ENCODE measurements at places on chromosomes 13 and 19.

- no peak for DNase-seq
Observed at GRCh38 chr13:97654236-97654635, 220.3 kb downstream of the RAP2A start.

- DNase-seq: no peak
Observed at GRCh38 chr13:36706755-36707154, 32.9 kb downstream of the SERTM1 start.

DNA sequence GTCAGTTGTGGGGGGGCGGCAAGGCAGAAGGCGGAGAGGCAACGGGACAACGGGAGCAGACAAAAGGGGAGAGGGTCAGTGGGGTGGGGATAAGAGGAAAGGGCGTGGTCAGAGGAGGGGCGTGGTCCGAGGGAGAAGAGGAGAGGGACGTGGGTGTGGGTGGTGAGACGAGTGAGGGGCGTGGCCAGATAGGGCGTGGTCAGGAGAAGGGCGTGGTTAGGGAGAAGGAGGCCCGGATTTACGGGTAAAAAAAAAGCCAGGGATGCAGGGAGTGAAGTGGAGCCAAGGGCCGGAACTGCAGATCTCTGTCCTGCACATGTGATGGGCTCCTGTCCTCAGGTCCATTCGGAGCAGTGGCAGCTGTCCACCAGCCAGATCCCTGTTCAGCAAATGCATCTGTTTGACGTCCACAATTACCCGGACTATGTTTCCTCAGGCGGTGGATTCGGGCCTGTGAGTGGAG is 21.5 kb downstream of the CPT1C start:
- DNase-seq: peak; percentile 53

GRCh38 chr13:60356970-60357369 is 40.0 kb upstream of the TDRD3 start:
- no peak for DNase-seq

GRCh38 chr19:2561895-2562294 is 86.0 kb downstream of the GADD45B start:
- DNase-seq: no peak

DNA sequence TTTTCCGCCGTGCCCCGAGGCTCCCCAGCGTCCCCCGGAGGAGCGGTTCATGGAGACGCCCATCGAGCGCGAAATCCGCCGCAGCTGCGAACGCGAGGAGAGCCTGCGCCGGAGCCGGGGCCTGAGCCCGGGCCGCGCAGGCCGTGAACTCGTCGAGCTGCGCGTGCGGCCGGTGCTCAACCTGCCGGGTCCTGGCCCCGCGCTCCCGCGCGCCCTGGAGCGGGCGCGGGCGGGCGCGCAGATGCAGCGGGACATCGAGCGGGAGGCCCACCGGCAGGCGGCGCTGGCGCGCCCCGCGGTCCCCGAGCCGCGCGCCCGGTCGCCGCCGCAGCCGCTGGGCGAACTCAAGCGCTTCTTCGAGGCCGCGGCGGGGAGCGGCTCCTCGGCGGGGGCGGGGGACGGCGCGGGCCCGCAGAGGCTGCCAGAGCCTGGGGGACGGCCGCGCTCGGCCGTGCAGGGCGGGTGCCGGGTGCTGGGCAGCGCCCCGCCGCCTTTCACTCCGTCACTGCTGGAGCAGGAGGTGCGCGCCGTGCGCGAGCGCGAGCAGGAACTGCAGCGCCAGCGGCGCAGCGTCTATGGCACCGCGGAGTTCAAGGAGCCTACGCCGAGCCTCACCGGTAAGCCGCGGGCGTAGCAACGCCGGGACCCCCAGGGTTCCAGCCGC is 807 bp downstream of the MISP3 start:
- DNase-seq: peak; percentile 83

DNA sequence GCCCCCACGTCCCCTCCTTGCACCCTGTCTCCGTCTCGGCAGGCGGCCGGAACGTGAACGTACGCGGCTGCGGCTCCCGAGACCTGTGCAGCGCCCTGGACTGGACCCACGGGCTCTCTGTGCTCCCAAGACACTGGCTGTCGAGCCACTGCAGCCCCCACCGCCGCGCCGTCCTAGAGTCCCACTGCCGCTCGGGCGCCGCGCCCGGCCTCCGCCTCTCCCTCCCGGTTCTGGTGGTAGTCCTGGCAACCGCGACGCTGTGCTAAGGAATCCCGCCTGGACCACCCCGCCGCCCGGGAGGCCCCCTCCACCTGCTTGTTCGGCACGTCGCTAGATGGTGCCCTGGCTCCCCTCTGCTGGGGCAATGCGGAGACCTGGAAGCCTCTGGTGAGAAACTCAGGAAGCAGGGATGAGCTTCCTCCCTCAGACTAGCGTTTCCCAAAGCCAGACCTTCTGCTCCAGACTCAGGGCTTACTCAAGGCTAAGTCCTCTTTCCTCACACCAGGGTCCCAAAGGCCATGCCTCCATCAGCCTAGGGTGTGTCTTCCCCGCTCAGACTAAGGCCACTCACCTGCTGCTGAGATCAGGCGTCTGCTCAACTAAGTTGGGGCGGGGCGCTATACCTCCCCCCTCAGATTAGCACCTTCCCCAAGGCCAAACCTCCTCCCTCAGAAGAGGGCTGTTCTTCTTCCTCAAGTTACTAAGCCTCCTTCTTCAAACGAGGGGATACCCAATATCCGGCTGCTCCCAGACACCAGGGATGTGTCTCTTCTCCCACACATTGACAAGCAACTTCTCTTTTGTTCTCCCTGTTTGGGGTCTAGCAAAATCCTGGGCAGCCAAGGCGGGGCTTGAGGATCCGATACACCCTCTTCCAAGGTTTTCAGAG is 16.1 kb upstream of the IRGC start:
- DNase-seq: no peak

DNA sequence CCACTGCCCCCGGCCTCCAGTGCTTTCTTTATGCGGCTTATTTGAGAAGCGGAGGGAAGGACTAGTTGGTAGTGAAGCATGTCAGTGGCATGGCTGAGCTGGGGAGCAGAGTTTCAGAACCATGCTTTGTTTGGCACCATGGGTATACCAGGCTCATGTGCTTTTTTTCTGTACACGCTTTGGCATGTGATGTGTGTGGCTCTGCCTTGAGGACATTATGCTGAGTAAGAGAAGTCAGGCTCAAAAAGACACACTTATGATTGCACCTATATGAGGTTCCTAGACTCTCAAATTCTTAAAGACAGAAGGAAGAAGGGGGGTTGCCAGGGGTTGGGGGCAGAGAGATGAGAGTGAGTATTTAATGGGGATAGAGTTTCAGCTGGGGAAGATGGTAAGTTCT is 21.3 kb downstream of the GATAD2A start:
- DNase-seq: no peak

- no peak for DNase-seq
Observed at GRCh38 chr13:38366954-38367645, 17.4 kb downstream of the UFM1 start.

DNA sequence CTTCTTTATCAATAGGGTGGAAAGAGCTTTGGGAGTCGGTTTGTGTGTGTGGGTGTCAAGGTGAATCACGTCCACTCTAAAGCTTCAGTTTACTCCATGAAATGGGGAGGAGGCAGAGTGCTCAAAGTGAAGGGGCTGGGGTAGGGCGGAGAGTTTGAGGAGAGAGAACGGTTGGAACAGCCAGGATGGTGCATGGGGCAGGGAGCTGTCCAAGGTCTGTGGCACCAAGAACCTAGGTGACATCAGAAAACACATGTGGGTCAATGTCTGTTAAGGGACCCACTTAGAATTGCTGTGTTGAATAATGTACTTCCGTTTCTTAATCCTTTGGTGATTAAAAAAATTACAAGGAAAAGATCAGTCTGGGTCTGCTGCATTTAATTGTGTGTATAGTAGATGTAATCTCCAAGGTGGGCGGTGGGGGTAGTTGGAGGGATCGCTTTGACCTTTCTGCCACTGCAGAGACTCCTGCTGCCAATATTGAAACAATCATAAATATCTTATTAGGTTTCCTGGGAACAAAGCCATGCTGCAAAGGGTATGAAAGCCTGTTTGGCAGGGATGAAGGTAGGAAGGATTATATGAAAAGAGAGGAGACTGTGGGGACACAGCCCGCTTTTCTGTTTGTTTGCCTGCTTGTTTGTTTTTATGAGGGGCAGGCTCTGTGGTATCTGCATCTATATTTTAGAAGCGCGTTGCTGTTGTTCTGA is 122.3 kb downstream of the ATP8A2 start:
- DNase-seq: no peak

- DNase-seq: no peak
Observed at GRCh38 chr13:99419591-99420243, 81.6 kb upstream of the TM9SF2 start.

- DNase-seq: no peak
Observed at GRCh38 chr19:34692549-34692948, 15.1 kb downstream of the ZNF302 start.

DNA sequence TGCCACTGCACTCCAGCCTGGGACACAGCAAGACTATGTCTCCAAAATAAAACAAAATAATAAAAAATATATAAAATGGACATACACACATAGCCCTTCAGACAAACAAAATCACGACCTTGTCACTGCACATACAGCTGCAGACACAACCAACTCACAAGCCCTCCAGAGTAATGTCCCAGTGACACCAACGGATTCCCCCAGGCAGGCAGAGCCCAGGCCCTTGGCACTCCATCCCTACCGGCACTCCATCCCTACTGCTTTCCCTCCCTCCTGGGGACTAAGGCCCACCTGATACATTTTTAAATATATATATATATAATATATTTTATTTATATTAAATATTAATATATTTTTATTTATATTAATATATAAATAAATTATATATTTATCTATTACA is 18.5 kb downstream of the ZNF101 start:
- DNase-seq: no peak

DNA sequence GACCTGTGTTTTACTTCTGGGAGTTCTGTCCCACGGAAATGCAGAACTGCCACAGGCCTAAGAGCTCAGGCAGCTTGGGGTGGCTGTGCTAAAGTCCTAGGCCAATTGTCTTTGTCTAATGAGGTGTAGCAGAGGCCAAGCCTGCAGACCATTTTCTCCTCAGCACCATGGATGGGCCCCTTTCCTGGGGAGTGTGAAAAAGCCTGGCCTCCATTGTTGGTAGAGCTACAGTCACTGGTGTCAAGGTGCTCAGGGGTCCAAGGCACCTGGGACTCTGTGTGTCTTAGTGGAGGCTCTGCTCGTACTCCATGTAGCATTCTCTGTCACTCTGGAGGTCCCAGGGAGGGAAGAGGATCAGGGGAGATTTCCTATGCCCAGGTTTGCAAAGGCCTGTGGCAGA is 329.6 kb downstream of the SLITRK5 start:
- no peak for DNase-seq

GRCh38 chr19:6705931-6706632 is 14.4 kb downstream of the C3 start:
- DNase-seq: no peak

DNA sequence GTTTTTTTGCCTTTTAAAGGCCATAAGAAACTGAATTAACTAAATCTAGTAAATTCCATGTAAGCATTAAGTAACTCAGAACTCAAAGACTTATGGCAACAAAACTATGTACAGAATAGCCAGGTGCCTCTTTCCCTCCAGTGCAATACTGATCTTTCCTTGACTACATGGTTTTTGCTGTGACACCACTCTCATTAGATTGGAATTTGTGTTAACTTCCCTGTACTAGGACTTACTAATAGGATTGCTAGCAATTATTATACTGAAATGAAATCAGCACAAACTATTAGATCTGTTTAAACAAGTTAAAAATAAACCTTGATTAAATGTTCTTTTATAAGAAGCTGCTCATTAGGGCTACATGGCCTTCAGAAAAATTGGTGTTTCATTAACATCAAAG is 96.3 kb downstream of the DACH1 start:
- no peak for DNase-seq

GRCh38 chr19:38514812-38515633 is 81.5 kb downstream of the RYR1 start:
- DNase-seq: peak; percentile 73

- no peak for DNase-seq
Observed at GRCh38 chr19:33798681-33799111, 2.0 kb downstream of the KCTD15 start.

- no peak for DNase-seq
Observed at GRCh38 chr13:27147530-27148170, 24.0 kb downstream of the USP12 start.

DNA sequence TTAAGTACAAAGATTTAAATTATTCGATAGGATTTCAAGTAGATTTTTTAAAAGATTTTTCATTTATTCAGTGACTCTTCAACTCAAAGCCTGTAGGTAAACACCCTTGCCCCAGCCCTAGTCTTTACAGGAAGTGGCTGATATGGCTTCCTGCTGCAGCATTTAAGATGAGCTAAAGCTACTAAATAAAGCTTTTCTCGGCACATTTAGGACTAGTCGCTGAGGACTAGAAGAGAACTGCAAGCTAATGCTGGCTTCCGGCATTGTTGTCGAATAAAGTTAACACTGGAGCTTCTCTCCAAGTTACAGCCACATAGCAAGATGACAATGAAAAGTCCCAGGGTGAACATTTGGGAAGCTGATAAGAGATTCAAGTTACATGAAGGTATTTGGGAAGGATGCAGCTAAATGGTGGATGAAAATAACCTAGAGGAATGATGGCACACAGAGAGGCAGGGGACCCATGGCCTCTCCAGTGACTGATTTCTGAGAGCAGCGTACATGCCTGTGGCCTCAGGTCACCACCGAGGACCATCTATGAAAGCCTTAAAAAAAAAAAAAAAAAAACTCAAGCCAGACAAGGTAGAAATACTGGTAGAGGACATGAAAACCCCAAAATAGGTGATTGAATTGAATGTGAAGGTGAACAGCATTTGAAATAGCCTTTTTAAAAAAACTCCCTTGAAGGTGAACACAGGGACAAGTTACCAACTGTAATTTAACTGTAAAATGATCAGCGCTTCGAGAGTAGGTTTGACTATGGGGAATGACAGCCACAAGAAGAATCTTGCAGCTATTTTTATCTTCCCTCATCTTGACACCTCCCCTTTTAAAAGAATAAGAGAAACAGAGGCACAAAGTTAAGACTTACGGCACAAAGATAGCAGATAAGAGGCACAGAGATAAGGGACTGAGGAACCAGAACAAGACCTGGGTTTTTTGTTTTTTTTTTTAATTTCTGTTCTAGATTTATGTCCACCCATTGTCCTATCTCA is 155.4 kb downstream of the DCT start:
- no peak for DNase-seq

DNA sequence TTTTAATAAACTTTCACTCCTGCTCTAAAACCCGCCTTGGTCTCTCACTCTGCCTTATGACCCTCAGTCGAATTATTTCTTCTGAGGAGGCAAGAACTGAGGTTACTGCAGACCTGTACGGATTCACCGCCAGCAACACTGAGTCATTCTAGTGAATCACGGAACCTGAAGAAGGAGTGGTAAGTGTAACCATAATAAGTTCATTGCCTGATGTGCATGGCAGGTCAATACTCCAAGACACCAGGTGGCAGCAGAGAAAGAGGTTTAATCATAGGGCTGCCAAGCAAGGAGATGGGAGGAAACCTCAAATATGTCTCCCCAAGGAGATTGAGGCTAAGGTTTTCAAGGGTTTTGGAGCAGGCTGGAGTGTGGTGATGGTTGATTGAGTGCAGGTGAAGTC is 204.3 kb upstream of the IPO5 start:
- no peak for DNase-seq

Measured in liver (tissue), 10 donors.